ENCODE measurements at places on chromosomes 12 and 14.

GRCh38 chr14:92900660-92901059, 22.3 kb upstream of the CHGA start:
- no peak for DNase-seq

DNA sequence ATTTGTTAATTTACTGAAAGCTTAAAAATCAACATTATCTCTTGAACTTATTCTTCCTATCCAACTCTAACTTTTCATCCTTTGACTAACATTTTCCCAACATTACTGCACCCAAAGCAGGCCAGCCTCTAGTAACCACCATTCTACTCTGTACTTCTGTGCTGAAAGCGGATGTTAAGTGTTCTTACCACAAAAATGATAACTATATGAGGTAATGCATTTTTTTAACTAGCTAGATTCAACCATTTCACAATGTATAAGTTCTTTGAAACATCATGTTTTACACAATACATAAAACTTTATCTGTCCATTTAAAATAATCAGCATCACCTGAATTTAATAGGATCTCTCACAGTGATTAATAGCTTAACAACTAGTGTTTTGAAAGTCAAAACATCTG, 468.5 kb upstream of the MGAT4C start:
- DNase-seq, result no peak

DNA sequence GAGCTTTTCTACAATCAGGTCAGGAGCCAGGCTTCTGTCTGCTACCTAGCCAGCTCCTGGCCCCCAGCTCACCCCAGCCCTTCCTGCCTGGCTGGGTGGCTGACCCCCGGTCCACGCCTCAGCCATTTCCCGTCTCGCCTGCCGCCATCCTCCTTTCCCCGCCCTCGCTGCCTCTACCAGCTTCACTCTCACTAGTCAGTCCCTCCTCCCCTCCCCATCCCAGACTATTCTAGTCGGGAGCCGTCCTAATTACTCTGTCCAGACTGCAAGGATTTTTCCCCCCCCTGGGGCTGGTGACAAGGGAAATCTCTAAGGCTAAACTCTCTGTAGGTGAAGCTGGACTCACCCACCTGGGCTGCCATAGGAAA, 825 bp downstream of the DHH start:
- DNase-seq, result no peak

- DNase-seq, result no peak
Measured at GRCh38 chr12:62839869-62840660, 94.9 kb downstream of the PPM1H start.

GRCh38 chr12:123041811-123042655, 61.6 kb downstream of the ARL6IP4 start:
- no peak for DNase-seq

- DNase-seq, result no peak
Measured at GRCh38 chr12:46298261-46298660, 29.4 kb upstream of the SLC38A1 start.

GRCh38 chr12:124720004-124720680, 143.5 kb downstream of the SCARB1 start:
- DNase-seq, result no peak

DNA sequence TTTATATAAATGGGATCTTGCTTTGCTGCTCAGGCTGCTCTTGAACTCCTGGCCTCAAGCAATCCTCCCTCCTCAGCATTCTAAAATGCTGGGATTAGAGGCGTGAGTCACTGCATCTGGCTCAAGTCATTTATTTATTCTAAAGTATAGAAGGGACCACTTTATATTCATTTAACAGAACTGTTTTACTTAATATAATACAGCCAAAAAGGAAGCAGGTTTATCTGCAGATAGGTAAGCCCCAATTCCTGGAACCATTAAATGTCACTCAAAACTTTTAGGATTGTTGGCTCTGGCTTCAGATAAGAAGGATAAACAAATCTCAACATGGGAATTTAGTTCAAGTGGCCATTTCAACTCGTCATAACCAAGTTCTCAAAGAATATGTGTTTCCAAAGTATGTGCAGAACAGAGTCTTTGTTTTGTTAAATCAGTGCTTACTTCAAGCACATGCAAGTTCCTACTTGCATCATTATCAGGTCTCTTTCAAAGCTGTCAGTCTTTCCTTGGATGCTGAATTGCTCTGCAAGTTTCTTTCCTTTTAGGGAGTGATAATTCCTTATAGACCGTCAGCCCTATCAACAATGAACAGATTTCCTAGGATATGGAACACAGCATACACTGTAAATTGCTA, 60.4 kb downstream of the KITLG start:
- DNase-seq, result no peak

DNA sequence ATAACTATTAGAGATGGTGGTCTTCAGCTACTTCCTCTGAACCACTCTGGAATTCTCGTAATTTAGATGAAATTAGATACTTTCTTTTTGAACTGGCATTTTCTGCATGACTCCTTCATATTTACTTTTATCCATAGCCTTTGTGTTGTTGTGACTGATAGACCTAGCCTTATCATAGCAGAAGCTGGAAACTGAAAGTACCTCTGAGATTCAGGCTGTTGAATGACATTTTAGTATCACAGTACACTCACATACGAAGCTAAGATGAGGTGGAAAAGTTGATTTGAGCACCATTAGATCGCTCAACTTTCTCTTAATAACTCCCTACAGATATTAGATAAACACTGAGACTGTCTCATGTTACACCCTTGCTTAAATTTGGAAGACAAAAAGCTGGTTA, 525.1 kb upstream of the FBXO33 start:
- DNase-seq, result no peak

DNA sequence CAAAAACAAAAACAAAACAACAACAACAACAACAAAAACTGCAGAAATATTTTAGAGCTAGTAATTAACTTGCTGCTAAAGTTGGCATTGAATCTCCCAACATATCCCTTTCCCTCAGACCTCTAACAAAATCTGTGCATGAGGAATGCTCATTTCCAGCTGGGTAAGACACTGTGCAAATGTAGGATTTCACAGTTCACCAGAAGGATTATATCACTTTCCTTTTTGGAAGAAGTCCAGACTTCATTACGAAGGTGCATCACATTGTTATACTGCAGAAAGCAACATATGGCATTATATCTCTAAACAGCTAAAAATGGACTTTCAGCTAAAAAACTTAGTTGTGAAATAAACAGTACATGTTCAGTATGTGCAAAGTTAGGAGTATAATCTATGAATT, 341.8 kb downstream of the FSCB start:
- no peak for DNase-seq

GRCh38 chr12:69529021-69529420, 56.2 kb upstream of the CCT2 start:
- DNase-seq, result no peak

DNA sequence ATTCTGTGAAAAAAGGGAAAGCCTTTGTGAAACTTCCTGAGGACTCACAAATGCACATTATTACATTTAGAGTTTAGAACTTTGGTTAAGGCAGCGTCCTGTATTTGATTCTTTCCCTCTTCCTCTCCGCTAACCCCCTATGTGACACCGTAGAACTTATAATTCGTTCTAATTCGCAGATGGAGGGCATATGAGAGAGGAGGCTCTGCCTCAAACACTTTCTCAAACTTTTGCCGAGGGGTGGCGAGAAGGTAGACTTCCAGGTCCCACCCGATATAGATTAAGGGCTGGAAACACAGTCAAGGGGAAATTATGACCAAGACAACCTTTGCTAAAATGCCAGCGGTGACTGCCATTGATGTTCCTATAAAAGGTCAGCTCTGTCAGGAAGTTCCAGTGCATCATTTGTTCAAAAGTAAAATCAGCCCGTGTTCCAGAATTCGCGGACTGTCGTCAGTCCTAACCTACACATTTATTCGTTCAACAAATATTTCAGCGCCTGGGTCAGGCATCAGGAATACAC, 904 bp upstream of the PAPOLA start:
- no peak for DNase-seq

- no peak for DNase-seq
Measured at GRCh38 chr12:91274916-91275315, 92.3 kb upstream of the DCN start.

DNA sequence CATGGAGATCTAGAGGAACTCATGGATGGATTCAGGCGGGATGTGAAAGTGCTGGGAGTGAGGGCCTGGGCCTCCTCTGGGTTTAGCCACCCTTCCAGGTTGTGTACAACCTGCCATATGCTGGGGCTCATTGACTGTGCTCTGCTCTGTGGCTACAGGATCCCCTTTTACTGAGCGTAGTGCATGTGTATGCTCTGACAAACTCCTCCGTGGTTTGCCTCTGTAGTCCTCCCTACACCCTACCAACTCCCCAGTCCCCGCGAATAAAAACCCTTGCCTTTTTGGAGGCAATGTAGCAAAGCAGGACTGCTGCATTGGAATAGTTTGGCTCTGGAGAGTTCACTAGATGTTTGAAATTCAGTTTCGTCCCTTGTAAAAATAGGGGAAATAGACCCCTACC, 17.4 kb downstream of the JDP2 start:
- DNase-seq, result no peak

GRCh38 chr14:105061428-105062047, 3.7 kb downstream of the GPR132 start:
- no peak for DNase-seq

GRCh38 chr12:116524311-116524710, 34.9 kb upstream of the MAP1LC3B2 start:
- DNase-seq, result no peak

DNA sequence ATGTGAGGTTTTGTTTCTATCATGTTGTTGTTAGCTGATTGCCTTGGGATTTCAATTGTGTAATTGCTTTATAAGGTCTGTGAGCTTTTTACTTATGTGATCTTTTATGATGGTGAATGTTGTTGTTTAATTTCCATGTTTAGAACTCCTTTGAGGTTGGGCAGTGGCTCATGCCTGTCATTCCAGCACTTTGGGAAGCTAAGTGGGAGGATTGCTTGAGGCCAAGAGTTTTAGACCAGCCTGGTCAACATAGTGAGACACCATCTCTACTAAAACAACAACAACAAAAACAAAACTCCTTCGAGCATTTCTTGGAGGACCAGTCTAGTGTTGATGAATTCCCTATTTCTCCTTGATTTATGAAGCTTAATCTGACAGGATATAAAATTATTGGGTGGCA, 102.1 kb upstream of the PMCH start:
- DNase-seq, result no peak

GRCh38 chr12:78181544-78182162, 351.0 kb downstream of the NAV3 start:
- no peak for DNase-seq

- DNase-seq, result no peak
Measured at GRCh38 chr14:75268633-75269550, 9.7 kb upstream of the FOS start.

DNA sequence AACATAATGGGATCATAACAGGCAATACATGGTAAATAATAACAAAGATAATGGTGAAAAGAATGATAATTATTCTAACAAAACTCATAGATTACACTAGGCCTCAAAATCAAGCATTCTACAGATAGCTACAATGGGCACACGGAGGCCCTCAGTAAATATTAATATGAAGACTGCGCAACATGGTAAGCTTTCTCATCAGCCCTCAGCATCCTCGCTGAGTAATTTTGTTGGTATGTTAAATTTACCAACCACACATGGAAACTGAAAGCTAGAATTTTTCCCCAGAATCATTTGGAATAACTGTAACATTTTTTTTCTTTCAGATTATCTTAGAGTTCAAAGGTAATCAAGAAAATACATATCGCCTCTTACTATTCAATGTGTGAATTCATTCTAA, 74.2 kb upstream of the PYGL start:
- DNase-seq, result no peak

DNA sequence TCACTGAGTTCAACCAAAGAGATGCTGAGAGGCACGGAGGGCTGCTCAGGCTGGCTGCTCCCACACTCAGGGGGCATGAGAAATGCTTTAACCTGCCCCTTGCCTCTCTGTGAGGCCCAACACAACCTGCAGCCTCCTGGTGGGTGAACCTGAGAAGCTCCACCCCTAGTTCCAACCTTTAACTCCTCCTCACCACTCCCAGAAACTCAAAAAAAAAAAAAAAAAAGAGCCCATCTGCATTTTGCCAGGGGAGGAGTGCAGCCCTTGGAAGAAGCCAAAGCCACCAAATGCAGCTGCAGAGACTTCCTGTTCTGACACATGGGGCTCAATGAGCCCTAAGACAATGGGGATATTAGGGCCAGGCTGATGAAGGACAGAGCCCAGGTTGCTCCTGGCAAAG, 8.9 kb downstream of the KRT4 start:
- no peak for DNase-seq

DNA sequence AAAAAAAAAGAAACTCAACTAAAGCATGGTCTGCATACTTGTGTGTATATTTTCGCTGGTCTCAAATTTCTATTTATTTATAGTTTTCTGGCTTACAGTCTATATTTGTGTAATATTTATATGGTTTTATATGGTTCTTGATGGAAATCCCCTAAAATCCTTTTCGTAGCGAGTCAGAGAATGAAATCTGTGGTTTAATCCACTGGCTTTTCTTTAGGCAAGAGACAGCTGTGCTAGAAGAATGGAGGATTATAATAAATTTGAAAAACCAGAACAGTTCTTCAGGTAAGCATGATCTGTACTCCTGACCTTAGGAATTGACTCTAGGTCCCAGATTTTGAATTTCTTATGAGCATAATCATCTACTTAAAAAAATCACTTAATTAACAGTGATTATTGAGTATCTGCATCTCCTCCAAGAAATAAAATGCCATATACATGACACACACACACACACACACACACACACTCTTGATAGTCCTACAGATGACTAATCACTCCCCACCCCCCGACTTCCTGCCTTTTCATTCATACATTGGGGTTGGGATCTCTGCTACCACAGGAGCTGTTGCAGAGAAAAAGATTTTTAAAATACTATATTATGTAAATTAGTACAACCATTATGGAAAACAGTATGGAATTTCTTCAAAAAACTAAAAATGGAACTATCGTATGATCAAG, 113.4 kb downstream of the CRADD start:
- peak; percentile 16 for DNase-seq

- peak; percentile 71 for DNase-seq
Measured at GRCh38 chr14:75654127-75654732, 6.4 kb downstream of the ERG28 start.

Measured in CD4-positive, alpha-beta T cell (primary cell).